ENCODE measurements at places on chromosomes 3 and 15.
A peak's percentile ranks its signal among the peaks of the same experiment; 100 is the strongest.

DNA sequence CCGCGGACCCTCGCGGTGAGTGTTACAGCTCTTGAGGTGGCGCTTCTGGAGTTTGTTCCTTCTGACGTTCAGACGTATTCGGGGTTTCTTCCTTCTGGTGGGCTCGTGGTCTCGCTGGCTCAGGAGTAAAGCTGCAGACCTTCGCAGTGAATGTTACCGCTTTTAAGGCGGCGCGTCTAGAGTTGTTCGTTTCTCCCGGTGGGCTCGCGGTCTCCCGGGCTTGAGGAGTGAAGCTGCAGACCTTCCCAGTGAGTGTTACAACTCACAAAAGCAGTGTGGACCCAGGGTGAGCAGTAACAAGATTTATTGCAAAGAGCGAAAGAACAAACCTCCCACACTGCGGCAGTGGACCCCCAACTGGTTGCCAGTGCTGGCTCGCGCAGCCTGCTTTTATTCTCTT, 177.1 kb downstream of the UACA start:
- no peak for DNase-seq

DNA sequence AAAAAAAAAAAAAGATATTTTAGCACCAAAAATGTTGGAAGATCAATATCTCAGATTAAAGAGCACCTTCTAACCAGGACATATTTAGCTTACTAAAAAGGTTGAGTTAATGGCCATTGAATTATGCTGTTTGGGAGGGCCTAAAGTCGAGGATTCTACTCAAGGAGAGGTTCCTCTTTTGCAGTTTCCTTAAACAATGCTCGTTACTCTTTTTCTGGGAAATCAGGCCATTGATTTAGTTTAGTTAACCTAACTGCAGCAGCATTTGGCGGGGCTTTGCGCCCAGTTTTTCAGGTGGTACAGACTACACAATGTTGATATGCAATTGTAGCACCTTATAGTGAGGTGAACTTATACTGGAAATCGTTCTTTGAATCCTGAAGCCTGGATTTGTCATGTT, 6.8 kb downstream of the ABHD2 start:
- DNase-seq, result no peak

GRCh38 chr15:39909007-39909406, 11.1 kb downstream of the GPR176 start:
- no peak for DNase-seq

DNA sequence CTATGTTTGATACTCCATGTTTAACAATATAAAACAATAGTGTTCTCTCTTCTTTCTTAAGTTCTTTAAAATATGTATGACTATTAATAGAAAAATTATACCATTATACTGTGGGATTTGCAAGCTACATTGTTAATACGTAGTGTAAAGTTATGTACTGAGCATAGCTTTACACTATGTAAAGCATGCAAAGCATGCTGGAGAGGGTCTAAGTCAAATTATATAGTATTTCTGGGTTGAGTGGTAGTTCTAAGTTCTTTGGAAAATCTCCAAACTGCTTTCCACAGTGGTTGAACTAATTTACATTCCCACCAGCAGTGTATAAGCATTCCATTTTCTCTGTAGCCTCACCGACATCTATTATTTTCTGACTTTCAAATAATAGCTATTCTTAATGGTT, 253.0 kb downstream of the RAP2B start:
- no peak for DNase-seq

DNA sequence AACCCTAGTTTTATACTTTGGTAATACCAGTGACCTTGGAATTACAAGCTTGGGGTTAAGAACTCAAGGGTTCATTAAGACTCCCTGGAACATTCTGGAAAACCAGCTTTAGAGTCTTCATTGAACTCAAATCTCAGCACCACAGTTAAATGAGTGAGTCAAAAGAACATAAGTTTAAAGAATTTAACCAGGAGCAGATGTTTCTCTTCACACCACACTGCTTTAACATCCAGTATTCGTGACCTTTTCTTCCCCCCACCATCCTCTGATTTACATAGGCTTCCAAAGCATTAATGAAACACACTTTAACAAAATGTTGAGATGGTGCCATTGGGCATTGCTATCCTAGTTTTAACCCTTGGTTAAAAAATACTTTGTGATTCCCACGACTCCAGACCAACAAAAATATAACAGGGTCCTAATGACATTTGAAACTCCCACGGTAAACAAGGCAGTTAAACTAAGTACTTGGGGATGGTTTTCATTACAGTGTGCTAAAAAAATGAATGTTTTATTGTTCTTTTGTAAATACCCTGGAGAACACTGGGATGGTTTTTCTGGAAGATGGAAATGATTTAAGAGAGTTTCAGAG, 123.9 kb downstream of the OXNAD1 start:
- peak; percentile 78 for DNase-seq

DNA sequence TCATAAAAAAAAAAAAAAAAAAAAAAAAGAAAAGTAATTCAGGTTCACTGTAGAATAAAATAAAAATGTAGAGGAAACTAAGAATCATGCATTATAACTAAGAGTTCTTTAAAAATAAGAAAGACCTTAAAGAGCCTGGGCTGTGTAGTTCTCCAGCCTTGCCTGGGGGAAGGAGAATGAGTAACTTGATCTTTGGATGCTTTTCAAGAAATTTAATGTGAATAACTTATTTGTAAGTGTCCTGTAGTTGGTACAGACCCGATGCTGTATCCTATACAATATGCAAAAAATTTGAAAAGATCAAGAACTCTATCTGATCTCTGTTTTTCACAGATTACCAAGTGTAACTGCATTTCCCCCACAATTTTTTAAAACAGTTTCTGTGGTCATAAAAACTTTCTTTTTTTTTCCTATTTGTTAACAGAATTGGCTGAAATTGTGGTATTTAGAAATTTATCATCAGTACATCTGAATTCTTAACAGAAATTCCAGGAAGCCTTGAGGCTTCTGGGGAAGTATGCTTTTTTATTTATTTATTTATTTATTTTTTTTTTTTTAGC, 195.3 kb downstream of the THRB start:
- DNase-seq, result peak; percentile 46

Data from fibroblast of mammary gland (primary cell).